ENCODE measurements at places on chromosomes 6 and 20.

- DNase-seq = no peak
Measured at GRCh38 chr6:116682334-116682712, 1.3 kb downstream of the KPNA5 start.

DNA sequence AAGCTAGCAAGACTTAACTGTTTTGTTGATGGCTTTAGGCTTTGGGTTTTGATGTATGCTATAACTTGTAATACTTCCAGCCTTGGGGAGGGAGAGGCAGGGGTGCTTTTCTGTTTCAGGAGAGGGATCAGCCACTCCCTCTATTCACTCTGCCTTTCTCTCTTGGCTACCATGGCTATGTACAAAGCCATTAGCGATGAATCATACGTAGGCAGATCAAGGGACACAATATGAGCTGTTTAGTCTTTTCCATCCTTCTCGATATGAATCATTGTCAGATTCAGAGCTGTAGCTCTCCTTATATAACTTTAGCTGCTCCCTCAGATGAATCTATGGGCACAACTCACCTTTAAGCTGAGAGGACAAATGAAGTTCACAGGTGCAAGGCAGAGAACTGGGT, 230.6 kb downstream of the TSHZ2 start:
- no peak for DNase-seq

DNA sequence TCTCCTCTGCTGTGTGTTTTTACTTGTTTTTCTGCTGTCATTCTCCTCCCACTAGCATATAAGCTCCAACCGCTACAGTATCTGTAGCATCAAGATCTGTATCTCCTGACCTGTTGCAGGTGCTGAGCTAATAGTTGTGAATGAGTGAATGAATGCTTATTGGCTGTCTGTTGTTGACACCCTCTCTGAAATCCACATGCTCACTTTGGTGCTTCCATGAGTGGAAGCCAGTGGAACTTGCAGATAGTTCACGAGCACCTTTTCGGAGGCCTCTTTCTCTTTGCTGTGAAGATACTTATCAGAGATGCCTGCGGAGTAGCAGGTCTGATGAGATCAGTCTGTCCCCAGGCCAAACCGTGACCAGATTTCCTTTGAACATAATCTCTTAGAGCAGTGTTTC, 117.3 kb downstream of the EYA2 start:
- DNase-seq = no peak

GRCh38 chr6:117829594-117830319, 77.3 kb upstream of the SLC35F1 start:
- no peak for DNase-seq

DNA sequence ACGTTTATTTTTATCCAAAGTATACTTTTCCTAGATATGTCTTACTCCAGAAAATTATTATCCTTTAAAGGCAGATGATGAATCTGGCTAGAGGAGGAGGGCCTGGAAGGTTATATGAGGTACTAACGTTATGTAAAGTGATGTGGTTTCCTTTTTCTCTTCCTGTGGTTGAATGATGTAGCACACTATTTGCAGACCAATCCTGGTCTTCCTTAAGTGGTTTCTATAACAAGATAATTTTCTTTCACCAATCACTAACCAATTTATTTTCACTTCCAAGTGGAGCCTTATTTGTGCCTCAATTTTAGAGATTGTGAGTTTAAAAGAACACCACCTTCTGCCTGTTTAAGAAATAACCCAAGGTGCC, 154.6 kb upstream of the SOX4 start:
- no peak for DNase-seq

GRCh38 chr6:161228921-161229591, 44.8 kb downstream of the AGPAT4 start:
- DNase-seq = no peak

- DNase-seq = peak; percentile 78
Measured at GRCh38 chr6:26457806-26458688, at the start of gene BTN2A1. Gene BTN2A1 (plus strand): TSS chr6:26457955. CDS start chr6:26458637, 682 bp downstream.

- no peak for DNase-seq
Measured at GRCh38 chr6:307065-307814, 15.0 kb downstream of the DUSP22 start.

DNA sequence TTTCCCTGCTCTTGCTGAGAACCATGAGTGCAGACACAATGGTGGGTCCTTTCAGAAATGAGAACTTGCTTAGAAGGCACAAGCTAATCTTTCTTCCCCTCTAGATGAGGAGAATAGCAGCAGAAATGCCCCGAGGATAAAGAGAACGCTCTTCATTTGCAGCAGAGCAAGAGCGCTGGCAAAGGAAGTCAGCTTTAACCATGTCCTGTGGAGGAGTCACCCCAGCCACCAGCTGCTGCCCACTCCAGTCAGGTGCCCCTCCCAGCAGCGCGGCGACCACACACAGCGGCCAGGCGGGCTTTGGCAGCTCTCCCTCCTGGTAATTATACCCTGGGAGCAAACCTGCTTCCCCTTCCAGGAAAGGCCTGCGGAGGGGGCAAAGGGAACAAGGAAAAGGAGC, 42.4 kb upstream of the EMILIN3 start:
- peak; percentile 92 for DNase-seq

DNA sequence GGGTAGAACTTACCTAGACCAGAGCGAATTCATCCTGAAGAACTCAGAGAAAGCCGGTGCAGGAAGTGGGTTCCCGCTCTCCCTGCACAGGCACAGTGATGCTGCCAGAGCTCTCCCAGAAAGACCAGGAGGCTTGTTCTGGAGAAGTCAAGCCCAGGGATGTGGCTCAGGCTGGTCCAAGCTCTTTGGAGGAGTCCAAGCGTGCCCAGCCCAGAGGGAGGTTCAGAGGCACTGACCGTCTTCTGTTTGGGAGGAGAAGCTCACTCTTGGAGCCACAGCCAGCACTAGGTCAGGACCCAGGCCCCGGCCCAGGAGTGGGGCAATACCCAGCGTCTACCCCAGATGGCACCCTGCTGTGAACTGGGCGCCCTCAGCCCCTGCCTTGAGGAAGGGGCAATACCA, 1.5 kb upstream of the PMEPA1 start:
- no peak for DNase-seq

DNA sequence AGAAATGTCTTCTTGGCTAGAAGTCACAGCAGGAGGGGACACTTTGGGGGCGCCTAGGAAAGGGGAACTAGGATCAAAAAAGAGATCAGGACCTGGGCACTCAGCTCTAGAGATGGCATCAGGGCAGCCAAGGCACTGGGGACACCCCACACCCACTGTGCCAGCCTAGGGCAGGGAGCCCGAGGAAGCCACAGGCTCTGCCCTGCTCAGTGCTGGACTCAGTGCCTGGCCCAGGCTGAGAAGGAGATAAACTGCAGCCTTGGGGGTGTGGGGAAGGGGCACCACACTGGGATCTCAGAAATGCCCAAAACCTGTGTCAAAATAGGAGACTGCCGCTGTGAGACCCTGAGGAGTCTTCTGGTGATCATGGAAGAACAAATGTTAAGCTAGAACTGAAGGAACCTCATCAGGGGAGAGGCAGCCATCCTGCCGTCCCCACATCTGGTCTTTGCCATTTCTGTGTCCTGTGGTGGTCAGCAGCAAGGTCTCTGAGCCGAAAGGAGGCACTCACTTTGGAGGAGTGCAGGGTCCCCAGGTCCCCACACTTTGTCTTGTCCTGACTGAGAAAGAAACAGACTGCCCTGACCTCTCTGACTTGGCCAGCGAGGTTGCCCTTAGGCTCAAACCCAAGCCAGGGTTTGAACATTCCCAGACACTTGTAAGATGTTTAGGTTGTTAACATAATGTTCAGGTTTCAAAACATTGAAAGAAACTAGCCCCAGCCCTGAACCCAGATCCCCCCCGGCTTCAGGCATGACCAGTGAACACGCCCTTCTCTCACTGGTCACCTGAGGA, 2.3 kb downstream of the ARFRP1 start:
- no peak for DNase-seq

DNA sequence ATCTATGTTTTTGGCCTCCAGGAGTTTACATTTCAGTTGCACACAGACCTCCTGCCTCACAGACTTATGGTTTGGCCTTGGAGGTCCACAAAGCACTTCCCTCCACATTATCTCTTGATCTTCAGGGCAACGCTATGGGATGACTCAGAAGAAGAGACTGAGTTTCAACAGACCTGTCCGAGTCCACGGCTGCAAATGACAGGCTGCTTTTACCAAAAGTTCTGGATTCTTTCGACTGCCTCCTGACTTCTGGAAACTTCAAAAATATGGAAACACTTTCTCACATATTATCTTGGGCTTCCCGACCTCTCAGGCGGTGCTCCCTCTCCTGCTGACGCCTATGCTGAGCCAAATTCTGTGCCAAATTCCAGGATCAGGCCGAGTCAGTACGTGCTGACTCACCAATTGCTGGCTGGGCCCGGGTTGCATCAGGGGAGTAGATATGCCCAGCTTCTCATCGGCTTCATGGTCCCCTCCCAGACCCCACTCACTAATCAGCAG, 190.2 kb downstream of the BMP7 start:
- no peak for DNase-seq

GRCh38 chr20:54078296-54078984, 8.0 kb upstream of the BCAS1 start:
- DNase-seq = no peak

- no peak for DNase-seq
Measured at GRCh38 chr6:93701526-93701925, 282.2 kb upstream of the EPHA7 start.

GRCh38 chr6:147382945-147383554, 125.4 kb upstream of the SAMD5 start:
- peak; percentile 9 for DNase-seq

- peak; percentile 50 for DNase-seq
Measured at GRCh38 chr20:953742-954141, 37.6 kb upstream of the ANGPT4 start.

DNA sequence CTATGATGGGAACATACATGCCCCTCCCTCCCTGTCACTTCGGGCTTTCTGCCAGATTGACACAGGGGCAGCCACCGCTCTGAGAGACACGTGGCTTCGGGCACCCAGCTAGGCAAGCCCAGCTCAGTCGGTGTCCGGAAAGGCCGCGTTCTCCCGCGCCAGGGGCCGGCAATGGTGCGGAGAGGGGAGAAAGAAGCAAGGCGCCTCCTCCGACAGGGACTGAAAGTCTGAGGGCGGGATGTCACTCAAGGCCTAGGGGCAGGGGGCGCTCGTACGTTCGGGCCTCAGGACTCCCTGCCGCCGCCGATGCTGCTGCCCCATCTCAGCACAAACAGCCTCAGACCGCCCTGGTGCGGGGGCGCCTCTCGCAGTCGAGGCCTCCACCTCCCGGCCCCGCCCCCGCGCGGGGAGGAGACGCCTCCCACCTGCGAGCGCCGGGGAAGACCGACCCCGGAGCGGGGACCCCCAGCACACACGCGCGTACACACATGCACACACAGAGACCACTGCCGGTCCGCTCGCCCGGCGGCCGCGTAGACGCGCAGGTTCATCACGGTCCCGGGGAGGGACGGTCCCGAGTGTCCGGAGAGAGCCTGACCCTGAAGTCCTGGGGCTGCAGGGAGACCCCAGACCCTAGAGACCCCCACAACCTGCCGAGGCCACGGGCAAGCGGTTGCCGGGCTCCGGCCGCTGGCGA, 1.9 kb downstream of the GRM4 start:
- DNase-seq = peak; percentile 61

- DNase-seq = no peak
Measured at GRCh38 chr6:151370509-151371078, 20.8 kb downstream of the ZBTB2 start.

DNA sequence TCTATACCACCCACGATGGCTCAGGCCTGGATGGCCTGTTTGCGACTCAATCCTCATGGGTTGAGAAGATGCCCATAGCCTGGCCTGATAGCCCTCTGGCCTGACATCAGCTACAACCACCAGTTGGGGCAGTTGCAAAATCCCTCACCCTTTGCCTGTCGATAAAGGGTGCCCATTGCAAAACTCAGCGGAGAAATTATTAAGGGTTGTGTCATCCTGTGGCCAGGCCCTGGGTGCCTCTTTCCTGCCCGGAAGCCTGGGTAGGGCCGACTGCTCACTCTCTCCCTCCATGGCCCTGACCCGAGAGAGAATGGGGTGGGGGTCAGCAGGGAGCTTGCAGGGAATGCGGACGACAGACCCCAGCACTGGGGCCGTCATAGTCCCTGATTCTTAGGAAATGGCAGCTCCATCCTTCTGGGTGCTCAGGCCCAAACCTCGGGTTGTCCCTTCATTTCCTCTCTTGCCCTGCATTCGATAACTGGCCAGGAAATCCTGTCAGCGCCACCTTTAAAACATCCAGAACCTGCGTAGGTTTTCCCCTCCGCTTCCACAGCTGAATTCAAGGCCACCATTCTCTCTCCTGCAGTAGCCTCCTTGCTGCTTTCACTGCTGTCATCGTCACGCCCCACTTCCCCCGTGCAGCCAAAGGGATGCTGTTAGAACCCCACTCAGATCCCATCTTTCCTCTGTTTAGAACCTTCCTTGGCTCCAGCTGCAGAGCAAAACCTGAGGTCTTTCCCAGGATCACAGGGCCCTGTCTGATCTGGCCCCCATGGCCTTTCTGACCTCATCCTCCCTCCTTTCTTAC, 31.1 kb downstream of the CEBPB start:
- DNase-seq = no peak

- no peak for DNase-seq
Measured at GRCh38 chr20:14918976-14919375, 581.6 kb upstream of the FLRT3 start.

- no peak for DNase-seq
Measured at GRCh38 chr6:104908031-104908887, 48.5 kb upstream of the HACE1 start.

- no peak for DNase-seq
Measured at GRCh38 chr20:51481341-51481914, 61.1 kb downstream of the NFATC2 start.

GRCh38 chr6:117795234-117795633, 111.8 kb upstream of the SLC35F1 start:
- no peak for DNase-seq

- no peak for DNase-seq
Measured at GRCh38 chr20:25573288-25574251, 11.8 kb downstream of the NINL start.

GRCh38 chr6:84910906-84911607, 146.7 kb upstream of the TBX18 start:
- DNase-seq = no peak

DNA sequence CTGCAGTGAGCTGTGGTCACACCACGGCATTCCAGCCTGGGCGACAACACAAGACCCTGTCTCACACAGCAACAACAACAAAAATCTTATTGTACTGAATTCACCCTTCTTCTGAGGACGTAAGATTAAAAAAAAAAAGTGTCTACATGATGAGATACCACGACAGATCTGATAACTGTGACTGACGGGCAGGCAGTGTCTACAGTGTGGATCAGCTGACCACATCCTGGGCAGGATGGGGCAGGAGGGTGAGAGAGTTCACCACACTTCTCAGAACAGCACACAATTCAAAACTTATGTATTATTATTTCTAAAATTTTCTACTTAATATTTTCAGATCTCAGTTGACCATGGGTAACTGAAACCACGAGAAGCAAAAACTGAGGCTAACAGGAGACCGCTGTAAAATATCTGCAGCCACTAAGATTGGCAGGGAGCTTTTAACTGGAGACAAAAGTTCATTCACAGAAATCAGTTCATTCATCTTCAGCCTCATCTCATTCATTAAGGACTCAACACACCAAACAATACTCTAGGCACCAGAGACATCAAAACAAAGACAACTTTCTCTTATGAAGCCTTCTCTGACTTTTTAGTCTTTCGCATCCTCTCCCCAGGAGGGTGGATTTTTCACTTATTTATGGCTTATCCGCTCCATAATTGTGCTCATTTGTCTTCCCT, 15.7 kb upstream of the NHSL1 start:
- no peak for DNase-seq

All from COR-L47 (cell line).